ENCODE measurements at places on chromosomes 2 and 18.

GRCh38 chr2:131104487-131105155, 515 bp upstream of the PLEKHB2 start:
- H3K4me3 ChIP-seq, result peak overlapping the region; percentile 47
- peaks cover 4% of the 10 kb centered on the region for H3K36me3 ChIP-seq
- H3K27me3 ChIP-seq, result no peaks in the 10 kb centered on the region

DNA sequence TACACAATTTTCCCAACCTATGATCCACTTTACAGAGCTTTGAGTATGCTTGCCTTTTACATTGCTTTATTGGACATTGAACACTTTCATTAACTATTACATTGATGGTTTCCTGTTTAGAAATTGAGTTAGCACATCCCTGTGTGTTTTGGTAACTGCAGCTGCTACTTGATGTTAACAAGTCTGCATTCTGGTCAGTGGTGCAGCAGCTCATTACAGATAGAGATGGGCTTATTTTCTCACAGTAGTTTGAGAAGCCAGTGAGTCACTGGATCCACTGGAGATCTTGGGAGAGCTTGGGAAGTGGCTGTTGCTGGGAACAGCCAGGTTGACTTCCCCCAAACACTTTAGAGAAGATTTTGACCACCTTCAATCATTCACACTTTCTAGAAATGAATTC, 150.5 kb downstream of the ARHGAP15 start:
- no peak overlapping the region for H3K4me3 ChIP-seq
- DNase-seq, result no peak
- no peaks in the 10 kb centered on the region for H3K27me3 ChIP-seq
- H3K36me3 ChIP-seq, result no peaks in the 10 kb centered on the region

DNA sequence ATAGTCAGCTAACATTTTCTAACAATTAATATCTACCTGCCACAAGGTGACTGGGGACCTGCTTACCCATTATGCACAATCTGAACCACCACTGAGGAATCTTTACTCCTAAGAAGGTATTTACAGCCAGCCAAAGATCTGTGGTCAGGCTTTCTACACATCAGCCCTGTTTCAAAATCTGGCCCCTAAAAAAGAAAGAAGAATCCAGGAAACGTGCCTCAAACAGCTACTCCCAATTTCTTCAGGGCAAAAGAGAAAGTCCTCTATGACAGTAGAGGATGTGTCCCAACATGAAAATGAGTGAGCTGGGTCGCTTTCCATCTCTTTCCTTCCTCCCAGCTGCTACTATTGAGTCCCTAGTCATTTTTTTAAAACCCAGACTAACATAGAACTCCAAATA, 79.5 kb downstream of the EPB41L3 start:
- no peaks in the 10 kb centered on the region for H3K27me3 ChIP-seq
- no peaks in the 10 kb centered on the region for H3K4me1 ChIP-seq
- no peak for DNase-seq
- no peak overlapping the region for H3K4me3 ChIP-seq

DNA sequence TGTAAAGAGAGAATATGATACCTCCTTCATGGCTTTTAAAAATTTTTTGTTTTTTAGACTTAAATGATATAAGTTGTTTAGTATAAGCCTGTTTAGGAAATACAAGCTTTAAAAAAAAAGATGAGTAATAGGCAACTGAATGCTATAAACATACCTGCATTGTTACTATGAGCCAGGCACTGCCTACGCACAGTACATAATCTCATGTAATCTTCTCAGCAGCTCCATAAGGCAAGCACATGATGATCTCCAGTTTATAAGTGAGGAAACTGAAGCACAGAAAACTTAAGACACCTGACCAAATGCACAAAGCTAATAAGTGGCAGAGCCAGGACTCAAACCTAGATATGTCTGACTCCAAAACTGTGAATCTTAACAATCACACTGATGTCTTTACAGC, 156.3 kb upstream of the SLC1A4 start:
- H3K36me3 ChIP-seq, result no peaks in the 10 kb centered on the region
- H3K4me1 ChIP-seq, result peaks cover 11% of the 10 kb centered on the region
- no peak overlapping the region for H3K27ac ChIP-seq
- H3K27me3 ChIP-seq, result no peaks in the 10 kb centered on the region

GRCh38 chr18:48153613-48154481, 223.4 kb upstream of the SMAD2 start:
- no peak overlapping the region for H3K4me3 ChIP-seq
- no peaks in the 10 kb centered on the region for H3K27me3 ChIP-seq
- no peak overlapping the region for H3K27ac ChIP-seq

- H3K4me3 ChIP-seq, result no peak overlapping the region
- no peak overlapping the region for H3K27ac ChIP-seq
- peaks cover 17% of the 10 kb centered on the region for H3K4me1 ChIP-seq
These were observed 4.4 kb downstream of the DNMT3A start for GRCh38 chr2:25337276-25337675.

- no peak overlapping the region for H3K4me3 ChIP-seq
- no peaks in the 10 kb centered on the region for H3K4me1 ChIP-seq
- no peaks in the 10 kb centered on the region for H3K27me3 ChIP-seq
- DNase-seq, result peak; percentile 28
- H3K27ac ChIP-seq, result no peak overlapping the region
These were observed 194.1 kb downstream of the SS18 start for GRCh38 chr18:25896178-25896780.

DNA sequence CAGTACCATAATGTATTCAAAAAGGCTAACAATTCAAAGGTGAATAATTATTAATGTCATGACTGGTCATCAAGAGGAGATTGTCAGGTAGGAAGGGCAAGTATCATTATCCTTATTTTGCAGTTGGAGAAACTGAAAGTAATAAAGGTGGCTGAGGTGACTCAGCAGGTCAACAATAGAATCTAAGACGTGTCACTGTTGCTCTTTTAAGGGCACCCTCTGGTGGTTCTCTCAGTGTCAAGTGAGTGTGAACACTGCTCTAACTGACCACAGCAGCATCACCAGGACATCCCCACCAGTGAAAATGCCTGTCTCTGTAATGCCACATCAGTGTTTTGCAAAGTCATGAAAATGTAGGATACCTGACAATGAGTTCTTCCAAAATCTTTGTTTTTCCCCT, 69.7 kb downstream of the DCC start:
- H3K36me3 ChIP-seq, result no peaks in the 10 kb centered on the region
- no peaks in the 10 kb centered on the region for H3K27me3 ChIP-seq
- no peak for DNase-seq
- H3K4me3 ChIP-seq, result no peak overlapping the region

DNA sequence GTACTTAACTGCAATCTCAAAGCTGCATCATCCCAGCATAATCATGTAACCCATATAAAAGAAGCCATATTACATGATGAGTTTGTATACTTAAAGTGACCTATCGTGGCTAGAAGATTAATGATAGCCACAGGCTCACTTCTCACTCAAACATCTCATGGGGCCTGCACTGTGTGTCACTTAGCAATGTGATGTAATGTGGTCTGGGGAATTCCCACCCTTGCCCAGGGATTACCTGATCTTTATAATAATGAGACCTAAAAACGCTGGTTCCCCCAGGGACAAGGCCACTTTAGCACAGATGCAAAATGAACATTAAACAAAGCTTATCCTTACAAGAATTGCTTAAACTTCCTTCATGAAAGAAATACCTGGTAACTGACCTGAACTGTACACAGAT, 427.1 kb upstream of the CNTNAP5 start:
- H3K27ac ChIP-seq, result no peak overlapping the region
- H3K4me1 ChIP-seq, result no peaks in the 10 kb centered on the region
- H3K4me3 ChIP-seq, result no peak overlapping the region
- no peak for DNase-seq
- H3K27me3 ChIP-seq, result no peaks in the 10 kb centered on the region

DNA sequence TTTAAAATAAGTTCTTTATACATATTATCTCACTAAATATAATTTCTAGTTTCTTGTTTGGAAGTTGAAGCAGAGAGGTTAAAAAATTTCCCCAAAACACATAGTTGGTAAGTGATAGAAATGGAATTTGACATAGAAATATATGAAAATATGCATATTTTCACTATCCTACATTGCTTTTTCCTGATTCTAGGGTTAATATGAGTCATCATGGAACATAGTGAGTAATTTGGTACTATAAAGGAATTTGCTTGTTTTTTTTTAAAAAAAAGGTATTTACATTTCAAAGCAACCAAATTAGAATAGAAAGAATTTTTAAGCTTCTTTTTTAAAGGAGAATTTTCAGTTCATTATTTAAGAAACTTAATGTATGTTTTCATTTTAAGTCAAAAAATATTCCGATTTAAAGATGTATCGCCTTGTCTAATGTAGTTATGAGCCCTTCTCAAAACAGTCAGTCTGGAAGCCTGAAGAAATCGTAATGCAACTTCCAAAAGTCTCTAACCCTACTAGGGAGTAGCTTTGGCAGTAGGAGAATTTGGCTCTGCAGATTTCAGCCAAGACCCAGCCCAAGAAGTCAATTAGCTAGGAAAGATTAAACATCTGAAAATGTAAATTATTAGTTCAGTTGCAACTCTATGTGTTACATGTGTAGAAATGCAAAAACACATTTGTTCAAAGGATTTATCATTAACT, 147.3 kb downstream of the RDH14 start:
- H3K27ac ChIP-seq, result no peak overlapping the region
- H3K27me3 ChIP-seq, result no peaks in the 10 kb centered on the region
- DNase-seq, result no peak

DNA sequence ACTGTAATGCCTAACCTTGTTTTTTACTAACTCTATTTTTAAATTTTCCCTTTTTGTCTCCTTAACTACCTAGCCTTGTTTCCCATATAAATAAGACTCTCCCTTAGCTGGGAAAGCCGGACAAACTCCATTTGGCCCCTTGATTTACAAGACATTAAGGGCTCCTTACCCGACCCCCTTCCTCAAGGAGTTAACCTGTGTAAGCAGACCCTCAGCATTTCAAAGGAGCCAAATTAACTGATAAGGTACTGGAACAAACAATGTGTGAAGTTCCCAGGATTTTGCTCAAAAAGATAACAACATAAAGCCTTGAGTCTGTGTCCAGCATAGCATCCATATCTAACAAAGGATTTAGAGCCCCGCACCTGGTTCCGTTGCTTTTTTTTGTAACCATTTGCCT, 59.6 kb upstream of the C2orf15 start:
- H3K27ac ChIP-seq, result no peak overlapping the region
- H3K27me3 ChIP-seq, result no peaks in the 10 kb centered on the region

GRCh38 chr2:203732092-203732952, 25.9 kb downstream of the CD28 start:
- H3K4me3 ChIP-seq, result no peak overlapping the region
- H3K4me1 ChIP-seq, result no peaks in the 10 kb centered on the region
- H3K36me3 ChIP-seq, result no peaks in the 10 kb centered on the region
- no peak for DNase-seq

DNA sequence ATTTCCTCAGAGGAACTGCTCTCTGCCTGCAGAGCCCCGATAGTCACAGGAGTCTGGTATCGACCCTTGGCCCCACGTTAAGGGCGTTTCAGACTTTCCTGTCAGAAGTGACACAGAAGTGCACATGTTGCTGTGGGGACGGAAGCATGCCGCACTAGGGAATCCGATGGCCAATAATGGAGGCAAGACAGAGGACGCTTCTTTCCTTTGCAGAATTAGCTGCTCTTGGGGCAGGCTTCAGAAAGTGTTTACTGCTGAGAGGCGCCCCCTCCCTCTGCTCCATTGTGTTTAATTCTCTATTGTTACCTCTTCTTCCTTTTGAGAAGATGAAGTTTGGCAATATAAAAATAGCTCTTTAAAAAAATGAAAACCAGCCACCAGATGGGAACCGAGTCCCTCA, 118.6 kb upstream of the EML6 start:
- no peak for DNase-seq
- H3K27ac ChIP-seq, result no peak overlapping the region
- no peak overlapping the region for H3K4me3 ChIP-seq
- H3K27me3 ChIP-seq, result no peaks in the 10 kb centered on the region
- H3K36me3 ChIP-seq, result no peaks in the 10 kb centered on the region

- H3K4me1 ChIP-seq, result peaks cover 24% of the 10 kb centered on the region
- H3K27me3 ChIP-seq, result peaks cover 8% of the 10 kb centered on the region
- DNase-seq, result peak; percentile 63
- H3K27ac ChIP-seq, result no peak overlapping the region
These were observed 28.5 kb downstream of the HRH4 start for GRCh38 chr18:24488824-24489493.

GRCh38 chr2:223928113-223929006, 16.8 kb downstream of the WDFY1 start:
- H3K4me1 ChIP-seq, result peaks cover 14% of the 10 kb centered on the region
- H3K27ac ChIP-seq, result no peak overlapping the region
- no peaks in the 10 kb centered on the region for H3K27me3 ChIP-seq
- DNase-seq, result no peak

GRCh38 chr2:96945014-96945413, 41.4 kb downstream of the FAM178B start:
- peaks cover 6% of the 10 kb centered on the region for H3K4me1 ChIP-seq
- H3K36me3 ChIP-seq, result no peaks in the 10 kb centered on the region
- H3K4me3 ChIP-seq, result no peak overlapping the region
- H3K27me3 ChIP-seq, result no peaks in the 10 kb centered on the region

GRCh38 chr2:234133004-234133403, 82.5 kb downstream of the SPP2 start:
- H3K4me3 ChIP-seq, result no peak overlapping the region
- DNase-seq, result no peak
- no peak overlapping the region for H3K27ac ChIP-seq
- H3K27me3 ChIP-seq, result peaks cover 17% of the 10 kb centered on the region
- H3K36me3 ChIP-seq, result no peaks in the 10 kb centered on the region

GRCh38 chr2:239412905-239413603, 12.2 kb upstream of the HDAC4 start:
- H3K4me3 ChIP-seq, result no peak overlapping the region
- peaks cover 20% of the 10 kb centered on the region for H3K27me3 ChIP-seq
- H3K27ac ChIP-seq, result no peak overlapping the region
- DNase-seq, result no peak

GRCh38 chr2:127386764-127387654, 766 bp downstream of the MAP3K2 start:
- H3K27ac ChIP-seq, result peak overlapping the region; percentile 99
- H3K4me3 ChIP-seq, result peak overlapping the region; percentile 88
- no peaks in the 10 kb centered on the region for H3K27me3 ChIP-seq
- H3K36me3 ChIP-seq, result no peaks in the 10 kb centered on the region
- peaks cover 60% of the 10 kb centered on the region for H3K4me1 ChIP-seq
- peak; percentile 93 for DNase-seq

GRCh38 chr2:128228894-128229293, 89.8 kb downstream of the HS6ST1 start:
- peaks cover 5% of the 10 kb centered on the region for H3K4me1 ChIP-seq
- H3K27ac ChIP-seq, result no peak overlapping the region
- peaks cover 13% of the 10 kb centered on the region for H3K27me3 ChIP-seq
- no peak for DNase-seq
- H3K4me3 ChIP-seq, result no peak overlapping the region

GRCh38 chr2:133705287-133705686, 137.0 kb upstream of the NCKAP5 start:
- H3K27me3 ChIP-seq, result no peaks in the 10 kb centered on the region
- no peaks in the 10 kb centered on the region for H3K36me3 ChIP-seq
- DNase-seq, result no peak
- H3K27ac ChIP-seq, result no peak overlapping the region
- no peaks in the 10 kb centered on the region for H3K4me1 ChIP-seq

Data from B cell (primary cell).